ENCODE measurements at places on chromosomes 4 and X.

GRCh38 chr4:160514126-160514525 lies 1411.2 kb downstream of the RAPGEF2 start:
- no peak for DNase-seq

DNA sequence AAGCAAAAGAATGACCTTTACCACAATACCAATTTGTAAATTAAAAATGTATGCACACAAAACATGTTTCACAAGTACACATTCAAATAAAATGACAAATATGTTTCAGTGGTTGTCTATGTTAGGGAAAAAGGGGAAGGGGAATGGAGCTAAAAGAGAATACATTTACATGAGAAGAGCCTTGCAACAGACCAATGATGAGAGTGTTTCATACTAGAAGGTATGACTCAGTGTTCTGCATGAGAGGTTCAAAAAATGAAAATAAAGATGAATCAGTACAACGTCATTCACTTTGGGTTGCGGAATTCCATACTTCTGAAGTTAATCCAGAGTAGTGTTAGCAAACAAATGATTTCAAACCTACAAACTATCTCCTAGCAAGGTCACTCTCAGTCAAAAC lies 51.7 kb downstream of the RPGR start:
- no peak for DNase-seq

GRCh38 chr4:6961496-6962210 lies 52.0 kb downstream of the TBC1D14 start:
- DNase-seq: no peak

DNA sequence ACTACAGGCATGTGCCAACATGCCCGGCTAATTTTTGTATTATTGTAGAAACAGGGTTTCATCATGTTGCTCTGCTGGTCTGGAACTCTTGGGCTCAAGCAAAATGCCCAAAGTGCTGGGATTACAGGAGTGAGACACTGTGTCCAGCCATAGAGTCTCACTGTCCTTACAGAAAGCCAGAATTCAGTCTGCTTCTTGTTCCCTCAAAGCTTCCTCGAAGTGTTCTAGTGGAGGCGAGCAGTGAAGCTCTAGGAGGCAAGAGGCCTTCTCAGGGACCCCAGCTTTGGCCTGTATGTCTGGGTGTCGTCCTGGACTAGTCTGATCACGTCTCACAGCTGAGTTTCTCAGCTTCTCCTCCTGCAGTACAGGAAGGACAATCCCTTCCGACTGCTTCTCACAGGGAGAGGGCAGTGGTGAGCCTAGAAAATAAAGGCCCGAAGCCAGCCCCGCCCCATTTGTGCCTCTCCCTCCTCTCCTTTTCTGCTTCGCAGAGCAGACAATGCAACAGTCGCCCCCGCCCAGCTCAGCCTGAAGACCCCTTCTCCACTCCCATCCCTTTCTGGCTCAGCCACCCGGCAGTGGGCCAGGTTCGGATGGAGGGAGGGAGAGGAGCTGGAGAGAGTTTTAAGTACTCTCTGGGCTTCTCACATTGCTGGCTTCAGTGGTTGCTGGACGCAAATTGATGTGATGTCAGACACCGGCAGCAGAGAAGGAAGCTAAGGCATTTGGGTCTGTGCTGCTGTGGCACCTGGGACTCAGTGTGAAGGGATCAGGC lies 11.1 kb upstream of the FAM3A start:
- peak; percentile 83 for DNase-seq

- DNase-seq: peak; percentile 62
Observed at GRCh38 chr4:169079942-169080827, 70.1 kb upstream of the CBR4 start.

DNA sequence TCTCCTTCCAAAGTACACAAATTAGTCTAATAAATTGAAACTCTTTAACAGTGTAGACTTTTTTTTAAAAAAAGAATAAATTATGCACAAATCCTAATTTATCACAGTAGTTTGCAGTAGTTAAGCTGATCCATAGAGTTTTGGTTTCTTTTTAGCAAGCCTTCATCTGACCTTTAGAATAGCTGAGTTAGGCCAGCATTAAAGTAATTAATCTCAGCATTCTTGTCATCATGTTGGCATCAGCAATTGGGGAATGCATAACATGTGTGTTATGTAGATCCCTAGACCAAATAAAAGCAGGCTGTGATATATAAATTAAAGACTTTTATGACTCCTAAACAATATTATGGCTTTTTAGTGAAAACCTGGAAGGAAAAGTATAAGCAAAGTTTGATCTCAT lies 426.5 kb upstream of the PABPC4L start:
- no peak for DNase-seq

DNA sequence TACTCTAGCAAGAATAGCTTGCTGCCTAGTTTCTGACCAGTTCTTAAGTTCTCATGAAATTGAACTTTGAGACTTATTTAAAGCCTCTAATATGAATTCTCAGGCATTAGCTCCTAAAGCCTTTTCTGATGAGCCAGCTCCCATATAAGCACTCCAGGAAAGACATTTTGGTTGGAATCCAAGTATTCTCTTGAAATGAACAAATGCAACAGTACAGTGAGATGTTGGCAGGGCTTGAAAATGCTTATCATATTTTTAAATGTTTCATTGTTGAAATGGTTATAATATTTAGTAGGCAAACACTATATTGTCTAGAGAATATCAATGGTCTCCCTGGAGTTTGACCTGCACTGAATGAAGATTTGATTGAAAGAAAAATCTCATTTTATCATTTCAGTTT lies 240.3 kb downstream of the ANK2 start:
- DNase-seq: no peak

DNA sequence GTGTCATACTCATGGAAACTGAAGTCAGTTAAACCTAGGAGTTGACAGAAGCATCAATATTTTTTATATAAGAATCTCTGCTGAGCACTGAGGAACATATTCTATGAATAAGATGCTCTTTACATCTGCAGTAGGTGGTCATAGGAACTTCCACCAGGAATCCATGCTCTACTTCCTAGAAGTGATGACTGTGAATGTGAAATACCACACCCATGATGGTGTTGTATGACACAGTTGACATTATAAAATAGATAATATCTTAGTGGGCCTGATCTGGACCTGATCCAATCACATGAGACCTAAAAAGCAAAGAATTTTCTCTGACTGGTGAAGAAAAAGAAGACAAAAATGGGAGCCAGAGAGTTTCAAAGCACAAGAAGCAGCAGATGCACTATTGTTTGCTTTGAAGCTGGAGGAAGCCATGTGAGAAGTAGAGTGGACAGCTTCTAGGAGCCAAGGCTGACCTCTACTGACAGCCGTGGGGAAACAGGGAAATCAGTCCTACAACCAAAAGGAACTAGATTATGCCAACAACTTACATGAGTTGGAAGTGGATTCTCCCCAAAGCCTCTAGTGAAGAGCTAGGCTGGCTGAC lies 68.6 kb upstream of the HS3ST1 start:
- DNase-seq: no peak

GRCh38 chr4:81746071-81746470 lies 274.4 kb upstream of the RASGEF1B start:
- no peak for DNase-seq

- no peak for DNase-seq
Observed at GRCh38 chrX:133045986-133046385, 50.9 kb downstream of the USP26 start.

DNA sequence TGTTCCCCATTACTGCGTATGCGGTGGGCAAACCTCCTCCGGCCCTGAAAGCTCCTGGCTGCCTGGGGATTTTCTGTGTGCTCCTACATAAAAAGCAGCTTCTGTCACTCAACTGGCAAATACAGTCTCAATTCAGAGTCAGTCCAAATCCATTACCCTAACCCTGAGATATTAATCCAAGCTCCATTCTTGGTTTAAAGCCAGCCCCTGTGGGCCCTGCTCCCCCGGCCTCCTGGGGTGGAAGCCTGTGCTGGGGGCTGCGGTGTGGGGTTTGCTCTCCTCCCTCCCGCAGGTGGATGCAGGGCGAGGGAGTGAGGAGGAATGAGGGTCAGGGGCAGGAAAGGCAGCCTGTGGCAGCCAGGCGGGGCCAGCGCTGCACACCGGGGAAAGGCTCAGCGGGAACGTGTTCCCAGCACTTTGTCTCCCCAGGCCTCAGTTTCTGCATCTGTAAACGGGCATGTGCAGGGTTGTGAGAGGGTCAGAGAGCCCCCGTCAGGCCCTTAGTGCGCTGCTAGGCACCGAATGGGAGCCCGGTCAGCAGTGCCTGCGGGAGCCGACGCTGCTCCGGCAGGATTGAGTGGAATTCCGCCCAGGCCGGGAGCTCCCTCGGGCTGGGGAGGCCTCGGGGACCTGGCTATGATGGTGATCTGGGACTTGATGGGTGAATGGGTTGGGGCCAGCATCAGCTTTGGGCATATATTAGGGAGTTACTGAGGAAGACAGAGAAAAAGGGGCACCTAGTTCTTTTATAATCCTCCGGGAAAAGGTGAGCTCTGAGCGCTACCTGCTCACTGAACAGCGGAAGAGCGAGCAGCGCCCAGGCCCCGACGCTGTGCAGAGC lies 6.3 kb upstream of the RGS12 start:
- DNase-seq: no peak

- peak; percentile 56 for DNase-seq
Observed at GRCh38 chrX:8731559-8732395, at the start of gene ANOS1. Gene ANOS1 (minus strand): TSS chrX:8732137. CDS start chrX:8732036, 101 bp downstream.

DNA sequence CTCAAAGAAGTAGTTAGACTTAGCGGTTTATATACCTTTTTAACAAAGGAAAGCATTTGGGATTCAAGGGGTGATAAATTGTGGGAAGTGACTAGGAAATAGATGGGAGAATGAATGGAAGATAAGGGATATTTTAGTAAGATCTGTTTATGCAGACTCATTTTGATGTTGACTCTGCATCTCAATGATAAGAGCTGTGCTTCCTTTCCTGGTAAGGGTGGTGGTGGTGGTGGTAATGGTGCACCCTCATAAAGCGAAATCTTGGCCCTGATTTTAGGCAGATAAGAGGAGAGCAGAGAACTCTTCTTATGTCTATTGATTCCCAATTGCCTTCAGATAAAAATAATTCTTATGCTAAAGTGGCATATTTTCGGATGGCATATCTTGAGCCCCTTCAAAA lies 197.1 kb downstream of the SPRY1 start:
- DNase-seq: no peak

GRCh38 chrX:8851231-8851886 lies 50.2 kb upstream of the FAM9A start:
- no peak for DNase-seq

GRCh38 chr4:65617416-65617815 lies 52.9 kb downstream of the EPHA5 start:
- DNase-seq: no peak

- DNase-seq: peak; percentile 79
Observed at GRCh38 chr4:39469429-39470077, 10.7 kb downstream of the LIAS start.
